ENCODE measurements at places on chromosomes 16 and 17.

GRCh38 chr16:54407596-54407995 lies 121.0 kb upstream of the IRX3 start:
- DNase-seq, result no peak

- no peak for DNase-seq
These were observed 104.7 kb downstream of the PITPNC1 start for GRCh38 chr17:67481808-67482207.

DNA sequence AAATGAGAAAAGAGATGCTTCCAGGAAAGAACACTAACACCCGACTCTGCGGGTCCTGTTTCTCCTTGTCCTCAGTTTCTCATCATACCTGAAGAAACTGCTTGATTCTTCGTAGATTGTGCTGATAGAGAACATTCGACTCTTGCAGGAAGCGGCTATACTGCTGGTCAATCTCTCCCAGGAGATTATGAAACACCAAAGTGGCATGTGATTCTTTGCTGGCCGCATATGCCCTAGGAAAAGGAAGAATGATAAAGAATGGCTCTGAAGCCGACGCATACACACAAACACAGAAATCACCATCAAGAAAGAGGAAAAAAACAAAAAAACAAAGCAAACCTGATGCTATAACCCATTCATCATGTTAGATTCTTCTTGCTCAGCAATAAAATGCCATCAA lies 41.8 kb downstream of the STAT3 start:
- DNase-seq, result no peak

DNA sequence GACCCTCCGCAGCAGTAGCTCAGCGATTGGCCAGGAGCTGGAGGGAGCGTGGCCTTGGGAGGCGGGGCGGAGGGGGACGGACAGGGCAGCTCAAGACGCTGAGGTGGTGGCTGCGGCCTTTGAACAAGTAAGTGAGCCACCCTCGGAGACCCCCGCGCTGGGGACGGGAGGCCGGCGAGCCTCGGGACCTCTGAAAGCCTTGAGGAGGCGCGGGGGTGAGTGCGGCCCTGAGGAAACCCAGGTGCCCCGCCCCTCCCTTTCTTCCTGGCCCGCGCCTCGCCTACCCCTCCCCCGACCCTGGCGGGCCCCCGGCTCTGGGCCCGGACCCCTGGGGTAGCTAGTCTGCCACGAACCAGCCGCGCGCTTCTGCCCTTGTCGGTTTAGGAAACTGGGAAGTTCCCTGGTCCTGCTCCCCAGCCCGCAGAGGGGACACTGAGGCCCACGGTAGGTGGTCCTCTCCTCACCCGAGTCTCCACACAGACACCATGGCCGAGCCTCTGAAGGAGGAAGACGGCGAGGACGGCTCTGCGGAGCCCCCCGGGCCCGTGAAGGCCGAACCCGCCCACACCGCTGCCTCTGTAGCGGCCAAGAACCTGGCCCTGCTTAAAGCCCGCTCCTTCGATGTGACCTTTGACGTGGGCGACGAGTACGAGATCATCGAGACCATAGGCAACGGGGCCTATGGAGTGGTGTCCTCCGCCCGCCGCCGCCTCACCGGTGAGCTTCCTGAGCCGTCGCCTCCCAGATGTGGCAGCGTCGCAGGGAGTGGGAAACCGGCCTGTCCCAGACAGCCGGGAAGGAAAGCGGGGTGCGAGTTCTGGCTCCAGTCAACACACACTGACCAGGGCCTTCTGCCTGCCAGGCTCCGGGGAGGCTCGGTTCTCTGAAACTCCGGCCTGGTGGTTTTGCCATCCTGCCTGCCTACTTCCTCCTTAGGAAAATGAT lies at the start of gene MAPK7:
TSS of gene MAPK7 (plus strand) at position 83 of the 945 bp plus-strand sequence. CDS start at position 486, 403 bp downstream.
- no peak for DNase-seq

DNA sequence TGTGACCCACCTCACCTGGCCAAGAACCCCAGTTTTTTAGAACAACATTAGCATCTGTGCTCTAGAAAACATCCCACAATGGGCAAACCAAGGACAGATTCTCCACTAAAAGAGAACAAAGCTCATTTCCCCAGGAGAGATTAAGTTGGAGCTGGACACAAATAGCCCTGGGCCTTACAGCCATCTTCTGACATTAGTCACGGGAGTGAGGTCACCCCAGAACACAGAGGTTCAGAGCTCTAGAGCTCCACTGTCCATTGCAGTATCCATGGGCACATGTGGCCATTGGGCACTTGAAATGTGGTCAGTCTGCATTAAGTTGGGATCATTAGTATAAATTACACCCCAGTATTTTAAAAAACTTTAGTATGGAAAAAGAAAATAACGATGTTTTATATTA lies 47.6 kb upstream of the RBBP6 start:
- no peak for DNase-seq

GRCh38 chr16:11806721-11807120 lies 9.7 kb upstream of the ZC3H7A start:
- DNase-seq, result no peak

- DNase-seq, result no peak
These were observed 8.2 kb upstream of the RNFT1 start for GRCh38 chr17:59972778-59973177.

- no peak for DNase-seq
These were observed 109.5 kb downstream of the PRKCB start for GRCh38 chr16:23945243-23945642.

GRCh38 chr17:46847204-46848191 lies 3.9 kb upstream of the WNT9B start:
- no peak for DNase-seq

DNA sequence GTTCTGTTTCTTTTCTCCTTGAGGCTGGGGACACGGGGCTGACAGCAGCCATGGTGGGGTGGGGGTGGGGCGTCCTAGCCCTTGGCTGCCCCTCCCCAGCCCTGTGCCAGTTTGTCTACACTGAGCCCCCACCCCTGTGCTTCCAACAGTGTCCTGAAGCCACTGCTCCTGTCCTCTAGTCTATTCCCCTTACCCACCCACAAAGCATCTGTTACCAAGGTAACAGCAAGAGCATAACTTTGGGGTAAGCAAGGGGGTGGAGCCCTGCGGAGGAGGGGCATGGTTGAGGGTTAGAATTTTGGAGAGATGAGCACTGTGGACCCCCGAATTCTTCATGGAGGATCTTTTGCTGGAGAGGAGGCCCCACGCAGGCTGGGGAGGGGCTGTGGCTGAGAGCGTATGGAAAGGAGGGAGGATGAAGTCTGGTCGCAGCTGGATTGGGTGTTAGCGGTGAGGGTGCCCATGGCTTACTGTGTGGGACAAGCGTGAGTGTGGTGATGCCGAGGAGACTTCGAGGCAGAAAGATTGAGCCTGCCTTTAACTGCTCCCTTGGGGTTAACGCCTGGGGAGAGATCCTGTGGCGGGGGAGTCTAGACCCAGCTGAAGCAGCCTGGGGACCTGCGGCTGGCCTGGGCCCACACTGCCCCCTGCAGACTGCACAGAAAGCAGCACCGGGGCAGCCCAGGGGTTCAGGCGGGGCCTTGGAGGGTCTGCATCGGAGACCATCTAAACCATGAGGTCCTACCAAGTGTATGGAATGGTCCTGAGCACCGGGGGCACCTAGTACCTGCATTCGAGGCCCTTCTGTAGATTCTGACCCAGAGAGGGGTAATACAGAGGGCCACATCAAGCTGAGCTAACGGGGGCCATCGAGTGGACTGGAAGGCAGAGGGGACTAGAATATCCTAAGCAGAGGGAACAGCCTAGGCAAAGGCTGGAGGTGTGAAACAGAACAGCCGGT lies 6.1 kb upstream of the STAC2 start:
- peak; percentile 22 for DNase-seq

DNA sequence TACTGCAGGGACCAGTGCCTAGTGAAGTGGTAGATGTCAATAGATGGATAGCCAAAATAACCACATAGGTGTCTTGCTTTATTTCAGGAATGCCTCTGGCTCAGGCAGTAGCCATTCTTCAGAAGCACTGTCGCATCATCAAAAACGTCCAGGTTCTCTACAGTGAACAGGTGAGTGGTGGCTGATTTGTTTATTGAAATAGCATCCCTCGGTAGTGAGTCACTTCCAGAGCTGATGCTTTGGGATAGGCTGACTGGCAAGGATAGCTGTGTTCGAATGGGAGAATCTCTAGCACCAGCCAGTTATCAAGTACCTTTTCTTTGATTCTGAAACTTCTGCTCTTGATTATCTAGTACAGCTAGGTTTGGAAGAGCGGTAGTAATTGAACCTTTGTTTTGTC lies 10.3 kb downstream of the PHAF1 start:
- no peak for DNase-seq

DNA sequence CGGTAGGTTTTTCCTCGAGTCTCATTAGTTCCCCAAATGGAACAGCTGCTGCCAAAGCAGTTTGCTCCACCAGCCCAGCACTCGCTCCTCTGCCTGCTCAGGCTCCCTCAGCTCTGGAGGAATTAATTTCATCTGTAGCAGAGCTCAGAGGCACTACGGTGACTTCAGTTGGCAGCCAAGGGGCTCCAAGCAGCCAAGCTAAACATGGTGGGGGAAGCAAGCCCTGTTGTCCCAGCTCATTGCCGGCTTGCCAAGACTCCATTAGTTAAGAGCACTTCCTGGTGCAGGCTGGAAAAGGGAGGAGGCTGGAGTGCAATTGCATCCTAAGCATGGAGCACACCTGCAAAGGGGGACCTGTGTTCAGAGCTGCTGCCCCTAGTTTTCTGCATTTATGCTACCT lies 78.7 kb upstream of the GPRC5B start:
- DNase-seq, result no peak

DNA sequence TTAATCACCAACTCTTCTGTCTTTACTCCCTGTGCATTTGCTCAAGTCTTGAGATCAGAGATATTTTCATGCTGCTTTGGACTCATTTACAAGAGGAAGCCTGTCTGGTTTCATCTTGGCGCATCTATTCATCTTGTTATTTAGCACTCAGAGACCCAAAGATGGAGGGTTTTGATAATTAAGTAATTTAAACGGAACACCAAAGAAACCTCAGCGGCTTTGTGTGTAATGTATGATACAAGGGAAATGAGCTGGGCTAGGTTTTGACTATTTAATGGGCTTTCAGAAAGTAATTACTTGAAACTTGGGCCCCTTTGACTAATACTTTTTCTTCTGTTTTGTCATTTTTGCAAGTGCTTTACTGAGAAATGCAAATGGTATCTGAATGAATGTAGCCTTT lies 66.2 kb upstream of the CACNG3 start:
- DNase-seq, result no peak
